ENCODE measurements at places on chromosomes 3 and 15.

DNA sequence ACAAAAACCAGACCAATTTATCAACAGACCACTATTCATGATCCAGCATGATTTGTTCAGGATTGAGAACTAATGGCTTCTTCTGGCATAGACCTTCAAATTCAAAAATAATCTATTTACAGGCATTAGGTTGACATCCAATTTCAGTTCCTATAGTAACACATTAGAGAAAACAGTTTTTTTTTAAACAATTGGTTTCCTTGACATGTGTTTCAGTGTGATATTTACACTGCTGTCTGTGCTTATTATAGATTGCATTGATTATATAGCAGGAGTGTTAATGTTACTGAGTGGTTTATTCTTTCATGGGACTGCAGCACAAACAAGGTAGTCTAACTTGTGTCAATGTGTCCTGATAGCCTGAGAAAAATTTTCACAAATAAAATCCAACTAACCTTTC is 579.3 kb downstream of the PLOD2 start:
- DNase-seq = no peak

DNA sequence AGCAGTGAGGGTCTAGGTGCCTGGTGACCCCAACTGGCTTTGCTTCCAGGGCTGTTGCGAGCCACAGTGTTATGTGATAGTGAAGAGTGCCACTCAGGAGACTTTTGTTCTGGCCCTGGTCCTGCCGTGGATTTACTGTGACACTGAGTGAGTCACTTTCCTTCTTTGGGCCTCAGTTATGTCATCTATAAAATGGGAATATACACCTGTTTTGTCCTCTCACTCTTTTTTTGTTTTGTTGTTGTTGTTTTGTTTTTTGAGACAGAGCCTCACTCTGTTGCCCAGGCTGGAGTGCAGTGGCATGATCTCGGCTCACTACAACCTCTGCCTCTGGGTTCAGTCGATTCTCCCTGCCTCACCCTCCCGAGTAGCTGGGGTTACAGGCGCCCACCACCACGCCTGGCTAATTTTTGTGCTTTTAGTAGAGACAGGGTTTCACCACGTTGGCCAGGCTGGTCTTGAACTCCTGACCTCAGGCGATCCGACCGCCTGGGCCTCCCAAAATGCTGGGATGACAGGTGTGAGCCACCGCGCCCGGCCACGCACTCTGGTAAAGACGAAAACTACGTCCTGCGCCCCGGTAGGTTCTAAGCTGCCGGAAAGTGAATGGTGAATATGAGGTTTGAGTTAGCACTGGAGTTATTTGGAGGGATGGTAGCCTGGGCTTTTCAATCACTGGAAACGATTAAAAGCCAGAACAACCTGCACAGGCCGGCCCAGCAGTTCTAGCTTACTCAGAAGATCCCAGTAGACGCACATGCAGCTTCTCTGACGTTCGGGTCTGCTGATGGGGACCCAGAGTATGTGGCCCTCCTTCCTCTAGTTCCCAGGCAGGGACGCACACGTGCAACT is 46.6 kb downstream of the BDH1 start:
- DNase-seq = no peak

DNA sequence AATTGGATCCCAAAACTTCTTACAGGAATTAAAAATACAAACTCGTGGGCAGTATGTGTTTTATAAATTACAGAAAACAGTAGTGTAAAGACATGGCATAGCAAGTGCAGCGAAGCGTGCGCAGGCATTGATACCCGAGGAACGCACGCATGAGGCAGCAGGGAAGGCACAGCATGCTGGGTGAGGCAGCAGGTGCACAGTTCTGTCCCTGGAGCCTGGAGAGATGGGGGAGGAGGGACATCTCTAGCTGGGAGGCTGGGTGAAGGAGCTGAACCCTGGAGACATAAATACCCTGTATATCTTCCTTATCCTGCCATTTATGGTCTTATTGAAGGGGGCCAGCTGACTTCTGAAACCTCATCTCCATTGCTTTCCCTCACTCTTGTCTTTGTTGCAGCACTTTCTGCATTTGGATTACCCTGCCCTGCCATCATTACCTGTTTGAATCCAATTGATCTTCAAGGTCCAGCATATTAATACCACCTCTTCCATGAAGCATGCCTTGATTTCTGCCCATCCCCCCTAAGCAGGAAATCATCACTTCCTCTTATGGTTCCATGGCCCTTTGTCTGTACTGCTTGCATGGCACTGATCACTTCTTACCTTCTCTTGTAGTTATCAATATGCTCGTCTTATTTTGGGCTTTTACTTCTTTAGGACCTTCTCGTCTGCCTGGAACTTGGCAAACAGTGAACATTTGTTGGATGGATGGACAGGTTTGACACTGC is 20.5 kb downstream of the LPP start:
- no peak for DNase-seq

DNA sequence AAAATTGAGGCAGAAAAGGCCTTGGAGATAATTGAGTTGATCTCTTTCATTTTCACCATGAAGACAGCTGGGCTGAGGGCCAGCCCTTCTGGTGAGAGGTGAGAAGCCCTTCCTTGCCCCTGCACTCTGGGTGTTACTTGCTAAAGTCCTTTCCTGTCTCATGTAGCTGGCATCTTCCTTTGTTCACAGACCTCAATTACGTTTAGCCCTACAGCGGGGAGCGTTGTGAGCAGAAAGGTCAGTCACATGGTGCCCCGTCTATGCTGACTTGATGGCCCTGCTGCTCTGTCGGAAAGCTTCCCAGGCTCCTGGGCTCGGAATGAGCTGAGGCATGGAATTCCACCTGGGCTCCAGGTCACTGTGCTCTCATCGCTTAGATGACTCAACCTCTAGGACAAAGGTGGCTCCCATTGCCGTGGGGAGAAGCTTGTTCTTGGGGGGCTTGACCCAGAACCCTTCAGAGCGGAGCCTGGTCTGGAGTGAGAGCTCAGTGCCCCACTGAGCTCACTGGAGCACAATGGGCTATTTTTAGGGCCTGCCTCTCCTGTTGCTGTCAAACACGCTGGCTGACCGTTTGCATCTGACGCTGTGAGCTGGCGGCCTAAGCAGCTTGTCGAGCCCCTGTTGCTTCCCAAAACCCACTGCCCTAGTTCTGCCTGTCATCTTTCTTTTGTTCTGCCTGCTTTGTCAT is 47.0 kb downstream of the RPLP1 start:
- DNase-seq = no peak

- DNase-seq = no peak
Measured at GRCh38 chr3:129398803-129399144, 29.7 kb downstream of the EFCAB12 start.

GRCh38 chr3:112973325-112974177 is 1.4 kb downstream of the CD200R1 start:
- peak; percentile 14 for DNase-seq

DNA sequence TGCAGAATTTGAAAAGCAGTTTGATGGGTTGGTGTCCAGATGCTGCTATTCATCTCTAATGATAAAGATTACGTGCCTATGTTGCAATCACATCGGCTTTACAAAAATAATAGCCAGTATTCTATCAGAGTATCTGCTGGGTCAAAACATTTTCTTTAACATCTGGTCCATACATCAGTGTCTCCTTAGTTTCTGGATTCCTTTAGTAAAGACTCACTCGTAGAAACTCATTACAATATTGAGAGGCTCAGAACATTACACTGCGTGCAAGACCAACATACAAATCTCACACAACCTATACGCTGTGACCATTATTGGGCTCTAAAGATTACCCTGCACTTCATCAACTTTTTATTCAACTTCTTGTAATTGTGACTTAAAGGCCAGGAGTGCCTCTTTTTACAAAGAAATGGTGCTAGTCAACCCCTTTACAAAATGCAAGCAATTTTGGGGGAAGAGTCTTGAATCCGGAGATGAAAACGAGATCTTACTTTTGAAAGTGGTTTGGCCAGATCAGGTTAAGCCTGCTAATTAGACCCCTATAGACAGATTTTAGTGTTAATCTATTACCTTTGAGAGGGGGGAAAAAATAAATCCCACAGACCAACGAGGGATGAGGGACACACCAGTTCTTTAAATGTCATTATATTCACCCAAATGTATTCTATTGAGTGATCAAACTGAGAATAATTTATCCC is 2.9 kb downstream of the TRA2B start:
- no peak for DNase-seq
